HT1080 (cell line): ENCODE measurements at places on chromosomes 5 and 9.

GRCh38 chr5:109878887-109879286 lies 189.2 kb downstream of the MAN2A1 start:
- DNase-seq = no peak

GRCh38 chr9:16282718-16283117 lies 587.8 kb downstream of the BNC2 start:
- no peak for DNase-seq

DNA sequence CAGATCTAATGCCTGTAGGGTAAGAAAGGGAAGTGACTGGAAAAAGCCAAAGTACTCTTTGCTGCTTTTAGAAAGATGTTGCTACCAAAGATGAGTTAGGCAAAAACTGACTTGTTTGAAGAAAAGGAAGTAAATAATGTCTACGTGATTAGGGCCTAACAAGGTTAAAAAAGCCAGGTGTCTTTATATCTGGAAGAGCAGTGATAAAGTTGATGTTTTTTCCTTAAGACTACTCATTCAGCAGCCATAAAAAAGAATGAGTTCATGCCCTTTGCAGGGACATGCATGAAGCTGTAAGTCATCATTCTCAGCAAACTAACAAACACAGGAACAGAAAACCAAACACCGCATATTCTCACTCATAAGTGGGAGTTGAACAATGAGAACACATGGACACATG lies 13.5 kb upstream of the AMACR start:
- DNase-seq = no peak

- no peak for DNase-seq
Observed at GRCh38 chr9:30622561-30622960, 1761.9 kb upstream of the ACO1 start.

- DNase-seq = no peak
Observed at GRCh38 chr5:74877624-74878304, 11.6 kb upstream of the FAM169A start.

- peak; percentile 99 for DNase-seq
Observed at GRCh38 chr9:125932012-125932411, 184.8 kb downstream of the PBX3 start.

DNA sequence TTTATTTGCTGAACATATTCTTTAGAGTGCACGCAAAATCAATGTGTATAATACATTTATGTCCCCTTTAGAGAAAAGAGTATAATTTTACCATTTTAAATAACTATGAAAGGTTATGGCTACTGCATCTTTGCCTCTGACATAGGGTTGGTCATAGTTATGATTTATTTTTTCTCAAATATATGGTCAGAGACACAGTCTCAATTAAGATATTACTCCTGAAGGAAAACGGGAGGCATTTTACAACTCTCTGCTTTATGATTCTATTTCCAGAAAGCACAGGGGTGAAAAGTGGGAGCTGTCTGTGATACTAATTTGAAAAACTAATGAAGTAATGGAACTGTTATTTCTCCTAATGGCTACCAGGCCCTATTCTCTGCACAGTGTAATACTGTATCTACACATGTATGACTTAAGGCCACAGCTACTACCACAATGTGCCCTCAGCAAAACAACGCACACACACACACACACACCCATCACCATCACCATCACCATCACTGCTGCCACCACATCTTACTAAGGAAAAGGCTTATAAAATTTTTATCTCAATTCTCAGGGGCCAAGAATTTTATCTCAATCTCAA lies 262.9 kb downstream of the EFNA5 start:
- no peak for DNase-seq

- no peak for DNase-seq
Observed at GRCh38 chr5:3593771-3594509, 1.7 kb upstream of the IRX1 start.

DNA sequence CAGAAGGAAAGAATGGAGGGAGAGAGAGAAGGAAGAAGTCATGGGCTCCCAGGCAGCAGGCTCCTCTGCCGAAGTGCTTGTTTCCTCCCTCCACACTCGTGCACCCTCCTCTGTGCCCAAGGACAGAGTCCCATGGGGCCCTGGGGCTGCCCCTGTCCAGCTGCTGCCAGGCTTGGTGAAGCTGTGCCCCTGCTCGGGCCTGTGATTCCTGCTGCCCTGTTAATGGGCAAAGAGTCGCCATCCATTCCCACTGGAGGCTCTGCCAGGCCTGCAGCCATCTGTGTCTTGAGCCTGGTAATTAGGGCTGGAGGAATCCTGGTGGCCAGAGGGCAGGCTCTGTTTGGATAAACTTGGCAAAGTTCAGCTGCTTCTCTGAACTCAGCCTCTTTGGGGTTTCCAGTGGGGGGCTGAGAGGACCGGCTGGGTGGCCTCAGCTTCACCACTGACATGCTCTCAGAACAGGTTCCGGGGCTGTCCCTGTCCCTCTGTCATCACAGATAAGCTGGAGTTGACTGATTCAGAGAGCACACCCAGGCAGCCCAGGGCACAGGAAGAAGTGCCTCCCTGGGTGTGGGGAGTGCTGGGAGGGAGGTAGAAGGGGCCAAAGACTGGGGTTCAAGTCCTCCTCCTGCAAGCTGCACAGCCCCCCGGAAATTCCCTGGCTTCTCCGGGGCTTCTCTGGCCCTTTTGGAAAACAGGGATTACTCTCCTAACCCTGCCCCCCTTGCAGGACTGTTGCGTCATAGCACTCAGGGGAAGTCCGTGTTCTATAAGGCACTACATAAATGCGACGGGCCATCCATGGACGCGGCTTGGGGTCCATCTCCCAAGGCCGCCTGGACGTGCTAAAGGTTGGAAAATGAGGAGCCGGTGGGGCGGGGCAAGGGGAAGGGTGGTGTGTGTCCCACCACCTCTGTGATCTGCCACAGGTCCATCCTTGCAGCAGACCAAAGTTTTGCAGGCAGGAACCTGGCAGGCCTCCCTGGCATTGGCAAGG lies 154.8 kb downstream of the PAX5 start:
- no peak for DNase-seq

DNA sequence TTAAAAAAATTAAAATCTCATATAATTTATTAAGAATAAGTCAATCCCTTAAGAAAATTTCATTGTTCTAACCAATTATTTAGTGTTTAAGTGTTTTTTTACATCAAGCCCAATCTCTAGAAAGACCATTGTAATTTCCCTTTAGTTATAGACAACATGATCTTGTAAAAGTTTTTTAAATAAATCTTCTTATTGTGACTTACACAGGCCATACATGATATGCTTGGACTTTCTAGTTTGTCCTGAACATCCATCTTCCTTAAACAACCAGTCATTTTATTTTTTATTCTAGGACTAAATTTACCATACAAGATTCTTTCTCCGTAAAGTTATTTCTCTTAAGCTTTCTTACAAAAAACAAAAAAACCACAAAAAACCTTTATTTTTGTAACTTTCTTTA lies 126.5 kb upstream of the MAST4 start:
- no peak for DNase-seq

GRCh38 chr5:40834391-40834848 lies 602 bp downstream of the RPL37 start:
- no peak for DNase-seq

GRCh38 chr5:166963596-166963995 lies 1327.8 kb upstream of the WWC1 start:
- DNase-seq = no peak

GRCh38 chr5:59390074-59390659 lies 503.4 kb downstream of the PDE4D start:
- no peak for DNase-seq

DNA sequence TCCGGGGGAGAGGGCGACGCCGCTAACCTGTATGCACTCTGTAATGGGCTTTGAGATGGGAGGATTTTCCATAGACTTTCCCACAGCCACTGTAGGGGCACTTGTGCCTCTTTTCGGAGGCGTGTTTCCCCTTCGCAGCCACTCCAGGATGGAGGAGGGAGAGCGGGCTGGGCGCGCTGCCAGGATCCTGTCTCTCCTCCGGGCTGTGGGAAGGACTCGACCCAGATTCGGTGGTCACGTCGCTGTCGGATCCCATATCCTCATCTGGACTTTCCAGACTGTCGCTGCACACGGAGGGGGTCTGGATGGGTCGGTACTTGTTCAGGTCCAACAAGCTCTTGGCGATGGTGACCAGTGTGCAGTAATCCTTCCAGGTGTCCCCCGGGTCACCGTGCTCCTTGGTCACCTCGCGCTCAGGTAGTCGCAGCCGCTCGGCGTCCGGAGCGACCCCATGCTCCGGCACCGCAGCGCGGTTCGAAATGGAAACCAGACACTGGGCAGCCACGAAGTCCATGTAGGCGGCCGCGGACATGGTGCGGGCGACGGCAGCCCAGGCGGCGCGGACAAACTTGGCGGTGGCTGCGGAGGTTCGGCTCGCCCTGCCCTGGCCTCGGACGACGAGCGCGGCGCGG lies 1.5 kb downstream of the KLF9 start:
- DNase-seq = peak; percentile 64

DNA sequence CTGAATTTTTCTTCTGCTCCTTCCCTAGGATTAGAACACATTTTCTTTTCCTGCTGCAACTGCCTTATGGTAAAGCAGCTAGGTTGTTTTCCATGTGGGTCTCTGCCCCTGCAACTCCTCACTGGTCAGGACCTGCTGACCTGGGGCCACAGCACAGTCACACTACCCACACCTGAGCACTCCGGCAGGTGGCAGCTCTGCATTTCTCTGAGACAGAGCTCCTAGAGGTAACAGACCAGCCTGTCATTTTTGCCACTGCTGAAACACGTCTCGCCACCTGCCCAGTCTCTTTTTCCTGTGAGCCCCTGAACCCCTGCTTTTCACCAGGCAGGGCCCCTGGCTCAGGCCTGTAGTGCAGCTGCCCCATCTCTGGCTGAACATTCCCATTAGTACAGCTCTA lies 609.6 kb downstream of the HINT1 start:
- no peak for DNase-seq

GRCh38 chr5:175561085-175561484 lies 82.7 kb downstream of the SFXN1 start:
- DNase-seq = no peak

DNA sequence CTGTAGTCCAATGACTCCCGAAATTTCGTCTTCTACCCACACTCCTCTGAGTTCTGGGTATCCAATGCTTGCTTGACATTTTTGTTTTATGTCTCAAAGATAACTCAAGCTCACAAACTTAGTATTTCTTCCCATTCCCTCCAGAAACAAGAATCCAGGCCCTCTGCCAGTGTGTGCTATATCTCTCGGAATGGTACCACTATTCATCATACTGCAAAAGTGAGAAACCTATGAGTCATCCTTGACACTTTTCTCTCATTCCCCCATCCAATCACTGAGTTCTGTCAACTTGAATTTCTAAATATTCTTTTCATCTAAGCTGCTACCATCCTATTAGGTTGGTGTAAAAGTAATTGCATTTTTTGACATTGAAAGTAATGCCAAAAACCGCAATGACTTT lies 9.8 kb downstream of the SLC12A2 start:
- DNase-seq = no peak

DNA sequence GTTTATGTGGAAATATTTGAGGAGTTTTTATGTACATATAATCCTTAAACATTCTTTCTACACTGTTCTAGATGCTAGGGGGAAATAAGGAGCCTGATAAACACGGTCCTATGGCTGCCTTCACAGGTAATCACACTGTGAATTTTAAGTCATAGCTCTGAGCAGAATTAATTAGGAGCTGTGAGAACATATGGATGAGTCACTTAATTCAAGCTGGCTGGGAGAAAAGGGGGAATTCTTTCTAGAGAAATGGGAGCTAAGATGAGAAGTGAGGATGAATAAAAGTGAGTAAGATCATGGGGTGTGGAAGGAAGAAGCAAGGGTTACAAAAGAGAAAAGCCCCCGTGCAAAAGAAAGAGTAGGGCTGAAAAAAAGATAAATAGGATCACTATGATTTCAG lies 290.8 kb downstream of the DNAH5 start:
- DNase-seq = peak; percentile 28

- DNase-seq = no peak
Observed at GRCh38 chr9:86902586-86902985, 44.7 kb downstream of the GAS1 start.

DNA sequence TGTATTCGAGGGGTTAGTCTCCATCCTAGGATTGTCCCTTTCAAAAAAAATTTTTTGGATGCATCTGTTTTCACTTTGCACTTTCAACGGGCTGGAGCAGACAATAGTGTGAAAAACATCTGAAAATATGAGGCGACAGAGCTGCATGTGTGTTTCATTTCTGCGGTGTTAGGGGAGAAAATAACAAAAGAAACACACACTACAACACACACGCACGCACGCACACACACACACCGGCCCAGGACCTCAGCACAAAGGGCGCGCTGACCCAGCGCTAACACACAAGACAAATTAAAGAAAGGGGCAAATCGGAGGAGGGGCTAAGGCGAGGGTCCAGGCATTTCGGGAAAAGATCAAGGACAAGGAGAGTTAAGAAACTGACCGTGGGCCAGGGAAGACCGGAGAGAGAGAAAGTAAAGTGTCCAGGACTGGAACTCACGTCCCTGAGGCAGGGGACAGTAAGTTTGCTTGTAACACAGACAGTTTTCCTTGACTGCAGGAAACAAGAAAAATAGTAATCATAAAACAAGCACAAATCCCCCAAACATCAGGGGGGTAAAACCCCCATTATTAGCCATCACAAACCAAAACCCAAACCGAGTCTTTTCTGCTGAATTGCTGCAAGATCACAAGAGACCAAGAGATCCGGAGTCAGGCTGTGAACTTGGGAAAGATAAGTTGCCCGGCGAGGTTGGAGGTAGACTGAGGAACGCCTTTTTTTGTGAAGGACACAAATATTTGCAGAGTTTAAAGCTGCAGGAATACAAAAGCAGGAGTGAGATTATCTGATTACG lies 302.1 kb downstream of the PARP8 start:
- DNase-seq = no peak

DNA sequence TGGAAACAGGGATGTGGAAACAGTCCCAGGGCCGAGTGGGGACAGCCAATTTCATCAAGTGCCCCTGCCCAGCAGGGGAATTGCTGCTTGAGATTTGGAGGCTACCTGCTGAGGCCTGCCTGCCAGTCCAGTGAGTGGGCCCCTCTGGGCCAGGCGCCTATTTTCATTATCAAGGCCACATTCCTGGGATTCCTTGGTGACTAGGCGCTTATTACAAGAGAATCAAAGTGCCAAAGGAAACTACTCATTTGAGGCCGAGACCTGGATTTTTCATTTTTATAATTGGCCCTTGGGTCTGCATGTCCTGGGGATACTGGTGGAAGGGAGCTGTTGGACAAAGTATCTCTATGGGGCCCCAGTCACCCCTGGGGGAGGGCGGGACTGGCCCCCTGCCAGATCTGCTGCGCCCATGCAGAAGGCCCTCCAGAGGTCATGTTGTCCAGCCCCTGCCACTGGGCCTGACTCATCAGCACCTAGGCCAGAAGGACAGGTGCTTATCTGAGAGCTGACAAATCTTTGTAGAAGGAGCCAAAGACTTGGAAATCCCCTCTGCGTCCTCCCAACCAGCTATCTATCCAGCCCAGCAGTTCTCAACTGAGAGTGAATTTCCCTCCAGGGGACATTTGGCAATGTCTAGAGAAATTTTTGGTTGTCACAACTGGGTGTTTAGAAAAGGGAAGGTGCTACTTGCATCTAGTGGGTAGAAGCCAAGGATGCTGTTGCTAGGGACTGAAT lies 45.6 kb downstream of the FOXI1 start:
- DNase-seq = peak; percentile 90

- DNase-seq = no peak
Observed at GRCh38 chr5:2753452-2754420, 2.3 kb upstream of the IRX2 start.
